Stimulated activated CD8-positive, alpha-beta memory T cell treated with anti-CD3 and anti-CD28 coated beads, Interleukin-7, amount 100 ng/mL, for 24 hours (primary cell): ENCODE measurements at places on chromosomes 3 and 15.
A peak's percentile ranks its signal among the peaks of the same experiment; 100 is the strongest.

- DNase-seq: peak; percentile 61
These were observed 15.6 kb downstream of the PIF1 start for GRCh38 chr15:64809649-64810496.

DNA sequence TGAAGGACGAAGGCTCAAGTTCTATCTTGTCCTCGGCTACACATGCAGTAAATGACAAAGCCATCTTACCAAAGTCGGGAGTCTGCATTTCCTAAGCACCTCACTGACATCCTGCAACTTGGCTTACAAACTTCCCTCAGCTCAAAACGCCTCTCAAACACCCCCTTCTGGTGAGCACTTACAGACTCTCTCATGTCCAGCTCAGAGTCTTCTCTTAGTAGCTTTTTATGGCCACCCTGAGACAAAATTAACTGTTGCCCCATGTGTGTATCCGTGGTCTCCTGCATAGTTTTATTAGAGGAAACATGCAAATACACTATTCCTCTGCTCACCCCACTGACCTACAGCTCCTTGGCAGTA is 819.7 kb downstream of the FHIT start:
- no peak for DNase-seq

GRCh38 chr15:32029409-32029861 is 880 bp upstream of the CHRNA7 start:
- DNase-seq: no peak

- no peak for DNase-seq
These were observed 27.3 kb upstream of the NMB start for GRCh38 chr15:84685304-84685703.

DNA sequence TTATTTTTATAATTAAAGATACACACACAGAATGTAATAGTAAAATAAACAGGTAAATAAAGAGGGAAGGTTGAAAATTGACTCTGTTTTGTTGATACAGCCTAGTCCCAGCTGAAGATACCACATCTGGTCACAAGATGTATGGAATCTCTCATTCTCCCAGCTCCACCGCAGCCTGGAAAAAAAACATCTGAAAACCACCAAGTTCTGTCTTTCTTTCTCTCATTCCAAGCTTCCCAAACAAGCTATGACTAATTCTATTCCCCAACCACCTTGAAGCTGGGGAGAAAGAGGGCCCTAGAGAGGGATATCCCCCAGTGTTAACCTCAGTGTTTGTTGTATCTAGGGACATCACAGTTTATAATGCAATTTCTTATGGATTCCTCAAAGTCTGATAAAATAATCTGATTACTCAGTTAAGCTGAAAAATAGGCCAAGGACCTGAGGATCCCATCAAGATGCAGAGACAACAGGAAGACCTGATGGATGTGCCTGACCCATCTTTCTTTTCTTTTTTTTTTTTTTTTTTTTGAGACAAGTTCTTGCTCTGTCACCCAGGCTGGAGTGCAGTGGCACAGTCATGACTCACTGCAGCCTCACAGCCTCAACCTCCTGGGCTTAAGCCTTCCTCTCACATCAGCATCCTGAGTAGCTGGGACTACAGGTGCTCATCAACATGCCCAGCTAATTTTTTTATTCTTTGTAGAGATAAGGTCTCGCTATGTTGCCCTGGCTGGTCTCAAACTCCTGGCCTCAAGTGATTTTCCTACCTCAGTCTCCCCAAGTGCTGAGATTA is 38.1 kb downstream of the SRGAP3 start:
- DNase-seq: no peak

GRCh38 chr3:150302246-150302645 is 105.9 kb upstream of the TSC22D2 start:
- no peak for DNase-seq

GRCh38 chr3:167450675-167451074 is 23.2 kb downstream of the SERPINI2 start:
- no peak for DNase-seq

- no peak for DNase-seq
These were observed 768 bp downstream of the ANO10 start for GRCh38 chr3:43620831-43621655.

- DNase-seq: no peak
These were observed 281.4 kb upstream of the CTDSPL start for GRCh38 chr3:37580237-37580636.

- no peak for DNase-seq
These were observed 22.7 kb downstream of the HEG1 start for GRCh38 chr3:125033135-125033534.

GRCh38 chr3:146559388-146559787 is 15.0 kb upstream of the PLSCR1 start:
- DNase-seq: no peak

- DNase-seq: no peak
These were observed 21.8 kb downstream of the METTL6 start for GRCh38 chr3:15405448-15406050.

DNA sequence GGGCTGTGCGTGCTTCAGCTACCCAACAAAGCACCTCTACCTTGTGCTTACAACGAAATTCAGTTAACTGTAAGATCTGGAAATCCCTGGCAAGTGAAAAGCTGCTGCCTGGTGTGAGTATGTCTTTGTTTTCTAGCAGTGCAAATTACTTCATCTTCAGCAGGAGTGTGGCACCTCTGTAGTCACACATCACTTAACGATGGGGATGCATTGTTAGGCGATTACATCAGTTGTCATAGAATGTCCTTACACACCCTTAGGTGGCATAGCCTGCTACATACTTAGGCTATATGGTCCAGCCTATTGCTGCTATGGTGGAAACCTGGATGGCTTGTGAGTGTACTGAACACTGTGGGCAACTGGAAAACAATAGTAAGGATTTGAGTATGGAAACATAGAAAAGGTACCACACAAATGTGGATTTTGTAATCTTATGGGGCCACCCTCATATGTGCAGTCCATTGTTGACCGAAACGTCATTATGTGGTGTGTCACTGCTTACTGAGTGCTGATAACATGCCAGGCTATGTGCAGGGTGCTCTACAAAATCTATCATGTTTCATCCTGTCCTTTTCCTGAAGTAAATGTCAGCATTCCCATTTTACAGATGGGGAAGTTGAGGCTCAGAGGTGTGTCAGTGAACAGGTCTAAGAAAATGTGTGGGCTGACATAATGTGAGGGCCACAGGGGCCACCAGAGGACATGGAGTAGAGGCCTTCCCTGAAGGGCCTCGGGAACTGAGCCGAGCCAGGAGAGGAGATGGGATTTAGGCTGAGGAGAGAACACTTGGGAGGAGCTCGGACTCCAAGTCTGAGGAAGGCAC is 173.5 kb downstream of the VGLL4 start:
- DNase-seq: no peak

DNA sequence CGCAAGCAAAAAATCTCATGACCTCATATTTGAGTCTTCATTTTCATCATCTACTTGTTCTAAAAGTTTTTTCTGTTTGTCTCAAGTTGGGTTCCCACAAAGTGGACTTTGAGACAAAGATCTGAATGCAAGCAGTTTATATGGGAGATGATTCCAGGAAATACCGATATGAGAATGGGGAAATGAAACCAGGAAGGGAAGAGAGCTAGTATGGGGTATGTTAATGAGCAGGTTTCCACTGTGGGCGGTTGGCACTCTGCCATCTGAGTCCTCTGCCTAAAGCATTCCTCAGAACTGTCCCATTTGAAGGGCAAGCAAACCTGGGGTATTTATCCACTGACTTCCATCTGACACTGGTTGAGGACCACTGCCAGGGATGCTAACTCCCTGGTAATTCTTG is 8.8 kb downstream of the ADPRH start:
- no peak for DNase-seq

- DNase-seq: no peak
These were observed 60.6 kb upstream of the GATA2 start for GRCh38 chr3:128553560-128553959.

- DNase-seq: no peak
These were observed 18.6 kb downstream of the SPCS1 start for GRCh38 chr3:52724511-52724910.

GRCh38 chr3:157530637-157531300 is 27.6 kb upstream of the VEPH1 start:
- DNase-seq: no peak

GRCh38 chr3:107429320-107430181 is 52.3 kb downstream of the CCDC54 start:
- peak; percentile 21 for DNase-seq

DNA sequence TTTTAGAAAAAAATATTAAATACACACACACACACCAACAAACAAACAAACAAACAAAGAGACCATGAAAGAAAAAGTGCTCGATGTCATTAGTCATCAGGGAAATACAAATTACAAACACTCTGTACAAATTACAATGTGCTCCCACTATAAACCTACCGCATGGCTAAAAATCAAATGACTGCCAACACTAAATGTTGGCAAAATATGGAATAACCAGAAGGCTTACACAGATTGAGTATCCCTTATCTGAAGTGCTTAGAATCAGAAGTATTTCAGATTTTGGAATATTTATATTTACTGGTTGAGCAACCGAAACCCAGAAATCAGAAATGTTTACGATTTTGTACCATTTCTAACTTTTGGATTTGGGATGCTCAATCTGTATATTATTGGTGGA is 33.4 kb downstream of the CDV3 start:
- no peak for DNase-seq

GRCh38 chr3:50374363-50375257 is 15.3 kb upstream of the TMEM115 start:
- no peak for DNase-seq

GRCh38 chr15:72538931-72539330 is 64.8 kb downstream of the ARIH1 start:
- DNase-seq: no peak

GRCh38 chr3:5138214-5138981 is 16.3 kb downstream of the ARL8B start:
- DNase-seq: no peak

DNA sequence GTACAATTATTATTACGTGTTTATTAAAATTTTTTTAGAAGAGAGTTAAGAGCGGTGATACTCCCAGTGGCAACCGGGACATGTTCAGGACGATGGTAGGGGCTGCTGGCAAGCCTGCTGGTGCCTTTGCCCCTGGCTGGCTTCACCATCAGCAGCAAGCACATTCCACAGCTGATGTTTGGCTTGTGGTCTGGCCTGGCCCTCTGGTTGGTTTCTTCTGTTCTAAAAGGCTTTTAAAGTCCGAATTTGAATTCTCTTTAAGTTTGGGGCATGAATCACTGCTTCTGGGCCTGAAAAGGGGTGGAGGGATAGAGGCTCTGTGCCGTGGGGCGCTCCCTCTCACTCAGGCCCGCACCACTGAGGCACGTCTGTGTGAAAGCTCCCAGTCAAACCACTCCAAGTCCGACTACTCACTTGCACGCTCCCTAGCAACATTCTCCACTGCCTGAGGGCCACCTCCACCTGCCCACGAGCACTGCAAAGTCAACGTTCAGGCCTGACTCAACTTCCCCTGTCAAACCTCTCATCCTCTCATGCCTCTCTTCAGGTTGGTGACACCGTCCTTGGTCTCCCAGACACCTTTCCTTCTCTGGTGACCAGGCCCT is 10.1 kb downstream of the ITGA11 start:
- no peak for DNase-seq

- DNase-seq: no peak
These were observed 123.0 kb upstream of the SPRED1 start for GRCh38 chr15:38129531-38130204.

- no peak for DNase-seq
These were observed 41.8 kb downstream of the EPHB3 start for GRCh38 chr3:184603151-184604030.

- DNase-seq: no peak
These were observed 8.6 kb upstream of the TRIM59 start for GRCh38 chr3:160458151-160458550.

- no peak for DNase-seq
These were observed 23.3 kb downstream of the SLC6A6 start for GRCh38 chr3:14425581-14426304.

DNA sequence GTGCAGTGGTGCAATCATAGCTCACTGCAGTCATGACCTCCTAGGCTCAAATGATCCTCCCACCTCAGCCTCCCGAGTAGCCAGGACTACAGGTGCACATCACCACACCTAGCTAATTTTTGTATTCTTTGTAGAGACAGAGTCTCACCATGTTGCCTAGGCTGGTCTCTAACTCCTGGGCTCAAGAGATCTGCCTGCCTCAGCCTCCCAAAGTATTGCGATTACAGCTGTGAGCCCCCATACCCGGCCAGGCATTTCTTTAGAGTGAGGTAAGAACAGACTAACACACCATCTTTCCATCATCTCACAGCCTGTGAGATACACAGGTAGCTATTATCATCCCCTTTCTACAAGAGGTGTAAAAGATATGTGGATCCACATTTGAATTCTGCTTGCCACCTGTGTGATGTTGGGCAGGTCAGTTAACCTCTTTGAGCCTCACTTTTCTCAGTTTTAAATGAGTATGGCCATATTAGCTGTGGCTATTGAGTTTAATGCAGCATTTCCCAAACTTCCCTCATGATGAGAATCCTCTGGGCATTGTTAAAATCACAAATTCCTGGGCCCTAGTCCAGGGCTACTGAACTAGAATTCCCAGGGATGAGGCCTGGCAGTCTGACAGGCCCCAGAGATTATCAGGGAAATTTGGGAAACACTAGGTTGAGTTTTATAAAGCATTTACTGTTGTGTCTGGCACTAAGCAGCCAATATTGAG is 46.0 kb downstream of the ANP32A start:
- DNase-seq: no peak

- DNase-seq: no peak
These were observed 34.7 kb downstream of the POLG start for GRCh38 chr15:89299896-89300295.

GRCh38 chr3:59938828-59939227 is 889.0 kb upstream of the CFAP20DC start:
- no peak for DNase-seq

DNA sequence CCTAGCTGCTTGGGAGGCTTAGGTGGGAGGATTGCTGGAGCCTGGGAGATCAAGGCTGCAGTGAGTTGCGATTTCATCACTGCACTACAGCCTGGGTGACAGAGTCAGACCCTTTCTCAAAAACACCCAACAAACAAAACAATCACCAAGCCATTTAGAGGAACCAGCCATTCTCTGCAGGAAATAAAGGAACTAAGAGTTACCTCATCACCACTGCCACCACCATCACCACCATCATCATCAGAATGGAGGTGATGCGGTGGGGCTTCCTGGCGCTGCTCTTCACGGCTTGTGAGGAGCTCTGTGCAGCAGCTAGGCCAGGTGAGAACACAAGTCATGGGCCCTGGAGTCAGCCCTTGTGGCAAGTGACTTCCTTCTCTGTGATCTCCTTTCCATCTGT is 37.7 kb upstream of the KLHL25 start:
- no peak for DNase-seq

- no peak for DNase-seq
These were observed 44.5 kb upstream of the BOC start for GRCh38 chr3:113166719-113167492.

DNA sequence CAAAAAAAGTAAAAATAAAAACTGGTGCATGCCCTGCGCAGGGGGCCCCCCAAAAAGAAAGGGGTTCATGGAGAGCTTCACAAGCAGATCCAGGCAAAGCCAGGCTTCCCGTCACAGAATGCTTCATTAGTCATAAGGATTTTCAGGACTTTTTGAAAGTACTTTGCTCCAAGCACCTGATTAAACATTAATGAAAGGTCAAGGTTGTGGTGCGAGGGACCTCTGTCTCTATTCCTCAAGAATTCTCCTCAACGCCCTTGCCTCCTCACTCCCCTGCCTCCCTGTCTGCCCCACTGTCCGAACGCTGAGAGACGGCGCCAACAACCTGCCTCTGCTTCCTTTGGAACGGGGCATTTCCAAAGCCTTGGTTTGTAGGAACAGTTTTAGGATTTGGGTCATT is 240.1 kb upstream of the IGF1R start:
- DNase-seq: no peak
